Activated naive CD4-positive, alpha-beta T cell (primary cell): ENCODE measurements at places on chromosomes 7 and 10.

- DNase-seq, result no peak
Measured at GRCh38 chr10:31299119-31299518, 19.9 kb upstream of the ZEB1 start.

DNA sequence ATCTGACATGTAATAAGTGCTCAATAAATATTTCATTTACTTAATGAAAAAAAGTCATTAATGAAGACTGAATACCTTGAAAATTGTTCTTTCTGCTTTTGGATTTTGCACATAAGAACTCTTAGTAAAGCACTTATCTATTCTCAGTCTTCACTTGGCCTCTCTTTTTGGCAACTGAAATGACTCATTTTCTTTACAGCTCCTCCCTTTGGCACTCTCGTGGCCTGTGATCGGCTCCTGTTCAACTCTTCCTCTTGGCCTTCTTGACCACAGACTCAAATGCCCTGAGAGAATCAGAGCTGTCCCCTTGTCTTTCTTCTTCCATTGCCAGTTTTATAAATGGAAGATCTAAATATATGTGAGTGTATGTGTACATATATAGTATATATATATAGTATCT, 54.2 kb downstream of the FOXP2 start:
- DNase-seq, result no peak

DNA sequence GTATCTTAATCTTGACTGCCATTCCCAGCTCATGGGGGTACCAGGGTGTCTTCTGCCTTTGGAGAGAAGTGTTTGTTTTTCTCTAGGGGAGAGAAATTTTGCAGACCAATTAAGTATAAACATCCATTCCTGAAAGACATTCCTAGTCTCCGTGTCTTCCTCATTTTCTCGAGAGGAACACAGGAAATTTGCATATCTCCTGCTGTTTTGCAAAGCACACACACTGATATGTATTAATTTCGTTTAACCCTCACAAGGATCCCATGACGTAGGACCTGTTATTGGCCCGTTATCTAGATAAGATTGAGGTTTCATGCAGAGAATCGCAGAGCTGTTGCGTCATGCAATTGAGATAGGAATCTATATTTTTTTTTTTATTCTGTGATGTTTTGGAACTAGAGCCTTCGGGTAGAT, 944 bp downstream of the RHBDD2 start:
- no peak for DNase-seq

GRCh38 chr7:107998150-107998549, 4.8 kb downstream of the LAMB1 start:
- DNase-seq, result no peak

DNA sequence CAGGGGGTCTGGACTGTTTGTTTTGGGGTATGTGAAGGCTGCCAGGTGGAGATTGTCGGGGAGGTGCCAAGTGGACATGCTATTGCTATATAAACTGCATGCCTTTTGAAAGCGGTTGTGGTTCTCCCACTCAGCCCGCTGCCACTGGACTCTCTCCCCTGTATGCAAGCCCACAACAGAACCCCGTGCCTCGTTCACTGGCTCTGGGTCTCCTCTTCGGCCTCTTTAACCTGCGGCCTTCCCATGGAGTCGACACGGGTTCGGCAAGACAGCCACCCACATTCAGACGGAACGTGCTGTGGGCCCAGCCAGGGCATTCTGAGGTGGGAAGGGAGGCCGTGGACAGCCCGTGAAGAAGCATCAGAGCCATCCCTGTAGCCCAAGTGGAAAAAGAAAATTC, 50.3 kb downstream of the SVIL start:
- no peak for DNase-seq

- no peak for DNase-seq
Measured at GRCh38 chr7:12719141-12719919, 31.9 kb downstream of the ARL4A start.

GRCh38 chr7:10612950-10613349, 360.7 kb upstream of the PHF14 start:
- DNase-seq, result no peak

DNA sequence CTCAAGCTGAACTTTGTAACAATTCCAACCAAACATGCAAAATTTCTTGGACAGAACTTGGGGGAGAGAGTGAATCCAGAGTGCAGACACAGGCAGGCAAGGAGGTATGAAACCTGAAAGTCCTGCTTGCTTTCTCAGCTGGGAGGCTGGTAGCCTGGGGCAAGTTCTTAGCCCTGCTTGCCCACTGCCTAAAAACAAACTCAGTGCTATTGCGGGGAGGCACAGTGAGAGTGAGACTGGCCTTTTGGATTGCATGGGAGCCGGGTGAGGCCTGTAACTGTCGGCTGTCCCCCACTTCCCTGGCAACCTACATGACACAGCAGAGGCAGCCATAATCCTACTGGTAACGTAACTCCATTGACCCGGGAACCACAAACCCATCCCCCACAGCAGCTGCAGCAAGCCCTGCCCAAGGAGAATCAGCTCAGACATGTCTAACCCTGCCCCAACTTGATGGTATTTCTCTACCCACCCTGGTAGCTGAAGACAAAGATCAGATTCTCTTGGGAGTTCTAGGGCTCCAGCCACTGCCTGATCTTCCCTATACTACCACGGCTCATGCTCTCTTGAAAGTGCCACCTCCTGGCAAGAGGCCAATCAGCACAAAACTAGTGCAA, 663.6 kb downstream of the GRM8 start:
- no peak for DNase-seq

DNA sequence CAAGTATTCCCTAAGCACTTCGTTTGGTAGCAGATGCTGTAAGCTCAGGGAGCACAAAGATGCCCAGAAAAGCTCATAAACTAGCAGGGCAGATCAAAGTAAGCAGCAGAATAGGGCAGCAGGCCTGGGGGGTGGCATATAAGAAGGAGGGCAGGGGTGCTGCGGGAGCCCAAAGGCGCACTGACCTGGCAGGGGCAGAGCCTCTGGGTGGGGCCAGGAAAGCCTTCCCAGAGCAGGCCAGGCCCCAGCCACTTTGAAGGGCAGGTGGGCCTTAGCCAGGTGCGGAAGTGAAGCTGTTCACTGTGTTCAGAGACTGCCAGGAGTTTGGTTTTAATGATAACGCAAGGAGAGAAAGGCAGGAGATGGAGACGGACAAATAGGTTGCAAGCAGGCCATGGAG, 3.9 kb downstream of the GDF10 start:
- DNase-seq, result no peak

- DNase-seq, result no peak
Measured at GRCh38 chr10:80204677-80205476, 460 bp downstream of the ANXA11 start.

DNA sequence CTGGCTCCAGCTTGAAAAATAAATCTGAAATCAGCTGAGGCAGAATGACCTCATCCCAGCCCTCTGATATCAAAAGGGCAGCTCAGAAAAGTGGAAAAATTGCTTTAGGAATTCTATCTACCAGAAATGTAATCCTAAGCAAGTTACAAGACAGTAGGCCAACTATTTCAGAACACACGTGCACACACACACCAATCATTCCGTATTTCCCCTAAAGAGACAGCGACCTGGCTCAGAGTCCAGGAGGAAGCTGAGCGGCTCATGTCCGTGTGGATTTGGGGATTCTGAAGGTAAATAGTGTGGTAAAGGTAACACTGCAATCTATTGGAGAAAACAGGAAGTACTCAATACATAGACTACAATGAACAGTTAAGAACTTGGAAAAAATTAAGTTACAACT, 288.2 kb downstream of the CALN1 start:
- DNase-seq, result no peak

GRCh38 chr7:138980563-138981291, 462 bp downstream of the KIAA1549 start:
- no peak for DNase-seq

DNA sequence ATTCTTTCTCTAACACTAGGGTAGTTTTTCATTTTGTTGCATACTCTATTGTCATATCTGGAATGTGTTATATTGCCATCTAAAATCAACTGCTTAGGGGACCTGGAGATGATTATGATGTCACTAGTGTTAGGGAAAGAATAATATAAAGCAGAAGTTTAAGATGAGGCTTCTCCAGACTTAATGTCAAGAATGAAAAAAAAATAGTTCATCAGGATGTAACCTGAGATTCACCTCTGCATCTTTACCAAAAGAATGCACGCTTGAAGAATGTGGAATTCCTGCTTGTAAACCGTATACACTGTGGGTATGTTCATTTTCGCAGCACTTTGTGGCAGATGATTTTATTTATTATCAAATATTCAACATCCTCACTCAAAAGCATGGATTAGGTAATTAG, 184.6 kb downstream of the ST7 start:
- DNase-seq, result no peak

DNA sequence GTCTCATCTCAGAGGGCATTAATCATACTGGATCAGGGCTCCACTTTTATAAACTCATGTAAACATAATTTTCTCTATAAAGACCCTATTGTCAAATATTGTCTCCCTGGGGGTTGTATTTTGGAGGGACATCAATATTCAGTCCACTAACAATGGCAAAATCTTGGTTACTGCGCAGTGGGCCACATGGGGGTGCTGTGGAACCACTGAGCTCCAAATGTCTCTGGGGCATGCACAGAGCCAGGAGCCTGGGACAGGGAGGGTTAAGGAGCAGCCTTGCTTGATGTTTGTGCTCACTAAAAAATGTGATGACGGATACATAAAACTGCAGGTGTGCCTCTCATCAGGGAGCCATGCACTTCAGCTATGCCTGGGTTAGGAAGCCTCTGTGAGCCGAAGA, 62.1 kb upstream of the PRSS58 start:
- no peak for DNase-seq

- no peak for DNase-seq
Measured at GRCh38 chr10:91349381-91349780, 60.8 kb upstream of the HECTD2 start.

DNA sequence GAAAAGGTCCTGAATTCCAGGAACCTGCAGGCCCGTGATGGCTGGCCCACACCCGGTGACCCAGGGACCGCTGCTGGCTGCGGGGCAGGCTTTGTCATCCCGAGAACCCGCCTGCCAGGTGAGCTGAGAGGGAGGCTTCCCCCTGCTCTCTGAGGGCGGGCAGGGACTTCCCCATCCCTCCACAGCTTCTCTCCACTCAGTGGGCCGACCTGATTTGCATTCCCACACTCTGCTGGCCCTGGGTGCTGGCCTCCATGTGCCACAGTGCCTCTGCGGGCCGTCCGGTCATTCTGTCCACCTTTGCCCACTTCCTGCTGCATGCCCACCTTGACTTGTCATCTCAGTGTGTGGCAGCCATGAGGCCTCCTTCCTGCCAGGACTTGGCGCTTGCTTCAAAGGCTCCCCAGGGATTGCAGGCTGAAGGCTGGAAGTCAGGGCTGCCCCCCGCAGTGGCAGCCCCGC, 35.3 kb downstream of the PALD1 start:
- no peak for DNase-seq

DNA sequence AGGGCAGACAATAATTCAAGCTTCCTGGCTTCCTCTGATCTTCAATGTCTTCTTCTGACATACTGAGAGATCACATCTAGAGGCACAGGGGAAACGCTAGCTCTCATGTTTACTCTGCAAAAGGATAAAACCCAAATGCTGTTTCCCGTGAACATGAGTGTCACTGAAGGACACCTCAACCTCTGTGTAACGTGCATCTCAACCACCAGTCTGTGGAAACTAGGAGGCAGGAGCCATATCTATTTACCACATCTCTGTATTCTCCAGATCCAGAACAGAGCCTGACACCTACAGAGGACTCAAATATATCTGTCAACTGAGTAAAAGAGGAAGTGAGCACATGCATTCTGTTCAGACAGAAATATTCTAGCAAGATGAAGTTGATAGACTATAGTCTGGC, 140.3 kb upstream of the TARP start:
- DNase-seq, result no peak

- DNase-seq, result no peak
Measured at GRCh38 chr7:95018021-95018420, 110.6 kb downstream of the PPP1R9A start.

- no peak for DNase-seq
Measured at GRCh38 chr10:122632031-122632430, 67.6 kb downstream of the C10orf120 start.

- DNase-seq, result no peak
Measured at GRCh38 chr7:414681-415560, 104.7 kb downstream of the PDGFA start.

DNA sequence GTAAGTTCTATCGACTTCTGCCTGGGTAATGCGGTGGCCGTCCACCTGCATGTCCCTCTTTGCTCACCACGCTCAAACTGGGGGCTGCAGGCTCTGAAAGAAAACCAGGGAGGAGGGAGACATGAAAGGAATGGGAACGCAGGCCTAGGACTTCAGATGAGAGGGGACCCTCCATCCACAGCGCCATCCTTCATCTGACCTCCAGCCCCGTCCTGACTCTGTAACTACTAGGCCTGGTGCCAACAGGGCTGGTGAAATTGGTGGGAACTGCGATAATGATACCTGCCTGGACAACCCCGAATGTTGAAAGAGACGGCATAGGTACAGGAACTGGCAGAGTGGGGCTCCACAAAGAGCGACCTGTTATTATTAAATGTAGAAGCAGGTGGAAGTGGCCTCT, 1.3 kb upstream of the ECHDC3 start:
- no peak for DNase-seq

DNA sequence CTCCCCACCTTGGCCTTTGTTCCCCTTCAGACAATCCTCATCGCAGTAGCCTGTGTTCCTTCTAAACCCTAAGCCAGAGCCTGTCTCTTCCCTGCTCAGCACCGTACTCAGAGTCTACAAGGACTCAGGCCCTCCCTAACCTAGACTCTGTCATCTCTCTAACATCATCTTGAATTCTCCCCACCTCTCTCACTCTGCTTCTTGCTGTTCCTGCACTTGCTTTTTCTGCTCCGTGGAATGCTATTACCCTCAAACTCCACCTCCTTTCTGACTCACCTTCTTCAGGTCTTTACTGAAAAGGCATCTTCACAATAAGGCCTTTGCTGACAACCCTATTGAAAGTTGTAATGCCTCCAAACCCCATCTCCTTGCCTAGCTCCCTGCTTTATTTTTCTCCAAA, 141.0 kb downstream of the DKK1 start:
- DNase-seq, result no peak

- DNase-seq, result no peak
Measured at GRCh38 chr7:93036807-93037206, 81.0 kb downstream of the SAMD9 start.

- no peak for DNase-seq
Measured at GRCh38 chr10:76311752-76312636, 880.6 kb downstream of the LRMDA start.

DNA sequence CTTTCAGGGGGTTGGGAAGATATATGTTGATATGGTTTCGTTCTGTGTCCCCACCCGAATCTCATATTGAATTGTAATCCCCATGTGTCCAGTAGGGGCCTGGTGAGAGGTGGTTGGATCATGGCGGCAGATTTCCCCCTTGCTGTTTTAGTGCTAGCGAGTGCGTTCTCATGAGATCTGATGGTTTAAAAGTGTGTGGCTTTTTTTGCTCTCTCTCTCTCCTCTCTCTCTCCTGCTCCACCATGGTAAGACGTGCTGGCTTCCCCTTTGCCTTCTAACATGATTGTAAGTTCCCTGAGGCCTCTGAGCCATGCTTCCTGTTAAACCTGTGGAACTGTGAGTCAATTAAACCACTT, 68.4 kb upstream of the PDZD8 start:
- DNase-seq, result no peak
